Hypothalamus (tissue), 51 donors: ENCODE measurements at places on chromosomes 12 and 14.

- no peak for DNase-seq
These were observed 4.9 kb downstream of the KRT5 start for GRCh38 chr12:52515319-52515646.

DNA sequence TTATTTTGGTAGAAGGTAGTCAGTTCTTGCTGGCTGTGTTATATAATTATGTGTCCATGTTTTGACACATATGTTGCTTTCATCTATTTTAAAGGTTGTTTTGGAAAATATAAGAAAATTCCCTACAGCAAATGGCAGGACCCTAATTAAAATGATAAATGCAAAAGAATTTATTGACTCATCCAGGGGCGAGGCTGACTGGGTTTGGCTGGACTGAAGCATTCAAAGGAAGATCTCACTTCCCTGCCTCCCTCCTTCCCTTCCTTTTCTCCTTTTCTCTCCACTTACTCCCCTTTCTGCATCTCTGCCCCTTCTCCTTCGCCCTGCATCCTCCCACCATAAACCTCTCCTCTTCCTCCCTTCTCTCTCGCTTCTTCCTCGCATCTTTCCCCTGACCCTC lies 129.6 kb downstream of the SNAPC1 start:
- no peak for DNase-seq

DNA sequence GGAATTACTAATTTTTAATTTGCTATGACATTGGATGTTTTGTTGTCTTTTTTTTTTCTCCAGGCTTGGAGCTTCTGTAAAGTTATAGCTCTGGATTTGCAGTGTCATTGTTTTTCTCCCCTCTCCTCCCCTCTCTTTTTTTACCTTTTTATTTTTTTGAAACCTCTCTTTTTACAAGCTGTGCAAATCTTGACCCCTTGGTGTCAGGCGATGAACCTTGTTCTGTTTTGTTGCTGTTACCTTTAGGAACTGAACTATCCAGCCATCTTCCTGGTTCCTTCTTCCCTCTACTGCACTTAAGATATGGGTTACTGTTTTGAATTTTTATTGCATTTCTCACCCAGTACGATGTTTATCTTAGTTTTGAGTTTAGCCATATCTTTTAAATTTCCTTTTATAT lies 13.7 kb downstream of the KTN1 start:
- DNase-seq = no peak

- DNase-seq = no peak
These were observed 1.3 kb downstream of the ZNF219 start for GRCh38 chr14:21096978-21097635.

DNA sequence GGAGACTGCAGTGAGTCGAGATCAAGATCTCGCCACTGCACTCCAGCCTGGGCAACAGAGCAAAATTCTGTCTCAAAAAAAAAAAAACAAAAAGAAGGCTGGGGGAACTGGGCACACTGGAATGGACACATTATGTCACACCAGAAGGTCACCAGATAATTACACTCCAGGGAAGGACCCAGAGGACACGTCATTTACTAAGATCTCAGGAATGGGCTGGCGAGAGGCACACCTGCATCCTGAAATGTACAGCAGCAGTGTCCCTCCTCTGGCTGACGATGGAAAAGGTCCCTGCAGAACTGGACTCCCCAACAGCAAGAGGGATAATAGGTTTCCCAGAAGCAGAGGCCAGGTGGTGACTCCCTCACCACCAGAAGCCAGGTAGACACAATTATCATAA lies 243.5 kb downstream of the BCL11B start:
- no peak for DNase-seq

- no peak for DNase-seq
These were observed 91.6 kb downstream of the HELB start for GRCh38 chr12:66393890-66394289.

DNA sequence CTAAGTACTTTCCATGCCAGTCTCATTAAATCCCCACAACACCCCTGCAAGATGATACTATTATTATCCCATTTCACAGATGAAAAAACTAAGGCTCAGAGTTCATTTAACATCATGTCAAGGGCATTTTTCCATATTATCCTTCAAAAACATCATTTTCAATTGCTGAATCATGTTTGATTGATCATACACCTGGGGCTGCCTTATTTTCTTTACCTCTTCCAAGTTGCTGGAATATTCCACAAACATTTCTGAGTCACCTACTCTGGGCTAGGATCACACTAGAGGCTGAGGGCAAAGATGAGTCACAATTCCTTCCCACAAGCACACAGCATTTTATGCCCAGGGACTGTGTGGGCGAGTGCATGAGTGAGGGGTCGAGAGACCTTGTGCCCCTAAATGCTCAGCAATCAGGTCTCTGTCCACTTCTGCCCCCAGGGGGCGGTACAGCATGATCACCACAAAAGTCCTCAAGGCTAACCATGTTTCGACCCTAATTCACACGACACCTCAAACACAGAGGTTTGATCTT lies 14.1 kb upstream of the TMEM119 start:
- no peak for DNase-seq

GRCh38 chr12:127230843-127231260 lies 1036.1 kb upstream of the TMEM132C start:
- no peak for DNase-seq

GRCh38 chr12:99505805-99506204 lies 141.7 kb upstream of the GARIN6 start:
- no peak for DNase-seq

- no peak for DNase-seq
These were observed 2.4 kb upstream of the WIF1 start for GRCh38 chr12:65123435-65124063.

- DNase-seq = no peak
These were observed 118.6 kb downstream of the CCDC91 start for GRCh38 chr12:28308891-28309290.

DNA sequence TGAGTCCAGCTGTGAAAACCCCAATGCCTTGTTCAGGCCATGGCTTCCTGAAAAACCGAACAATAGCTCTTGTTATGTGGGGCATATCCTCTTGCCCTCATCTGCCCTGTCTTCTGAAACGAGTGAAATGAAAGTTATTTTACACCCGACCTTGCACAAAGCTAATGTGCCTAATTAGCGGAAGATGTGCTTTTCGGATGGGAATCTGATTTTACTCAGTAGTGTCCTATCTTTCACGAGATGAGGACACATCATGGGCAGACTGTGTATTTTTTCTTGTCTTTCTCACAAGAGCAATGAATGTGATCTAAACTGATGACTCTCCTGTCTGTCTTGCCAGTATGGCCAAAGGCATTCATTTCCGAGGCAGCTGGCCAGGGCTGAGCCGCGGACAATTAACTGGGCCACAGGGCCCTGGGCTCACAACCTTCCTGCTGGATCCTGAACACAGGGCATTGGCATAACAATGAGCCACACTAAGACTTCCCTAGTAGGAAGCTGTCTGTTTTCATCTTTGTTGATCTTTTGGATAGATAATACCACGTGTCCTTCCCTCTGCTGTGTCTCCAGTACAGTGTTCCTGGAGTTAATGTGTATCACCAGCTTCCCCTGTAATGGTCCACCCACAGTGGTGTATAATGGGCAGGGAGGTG lies 86.0 kb upstream of the HIF1A start:
- DNase-seq = peak; percentile 33

DNA sequence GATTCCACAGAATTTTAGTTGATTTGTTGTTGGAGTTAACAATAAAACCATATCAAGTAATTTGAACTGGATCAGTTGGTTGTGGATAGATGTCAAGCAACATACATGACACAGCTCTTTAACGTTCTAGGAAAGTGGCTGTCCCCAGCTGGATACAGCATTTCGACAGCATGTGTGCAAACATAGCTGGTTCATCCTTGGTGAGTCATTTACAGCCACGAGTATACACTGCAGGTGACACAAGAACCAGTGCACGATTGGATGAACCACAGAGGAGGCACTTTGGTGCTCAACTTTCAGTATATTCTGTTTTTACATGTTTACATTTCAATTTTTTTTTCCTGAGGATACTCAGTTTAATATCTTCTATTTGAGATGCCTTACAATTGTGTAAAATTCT lies 242.4 kb downstream of the TMEM117 start:
- DNase-seq = no peak

DNA sequence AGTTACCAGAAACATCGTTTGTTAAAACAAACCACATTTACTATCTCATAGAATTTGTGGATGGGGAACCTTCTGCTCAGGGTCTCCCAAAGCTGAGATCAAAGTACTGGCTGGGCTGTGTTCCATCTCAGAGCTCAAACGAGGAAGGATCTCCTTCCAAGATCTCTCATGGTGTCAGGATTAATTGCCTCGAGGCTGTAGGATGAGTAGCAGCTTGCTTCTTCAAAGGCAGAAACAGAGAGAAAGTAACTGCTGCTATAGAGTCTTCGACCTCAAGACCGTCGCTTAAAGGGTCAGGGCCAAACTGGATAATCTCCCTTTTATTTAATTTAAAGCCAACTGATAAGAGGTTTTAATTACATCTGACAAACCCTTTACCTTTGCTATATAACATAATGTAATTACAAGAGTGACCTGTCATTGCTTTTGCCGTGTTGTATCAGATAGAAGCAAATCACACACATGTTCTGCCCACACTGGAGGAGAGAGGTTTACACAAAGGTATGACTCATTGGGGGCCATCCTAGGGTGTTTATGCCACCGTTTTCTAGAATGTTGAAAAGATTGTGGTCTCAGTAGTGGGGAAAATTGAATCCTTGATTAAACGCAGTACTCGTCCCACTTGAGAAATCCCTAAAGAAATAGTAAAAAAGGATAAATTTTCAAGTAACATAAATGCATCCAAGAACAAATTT lies 868.8 kb upstream of the TMEM132C start:
- no peak for DNase-seq

GRCh38 chr12:3313066-3313465 lies 177.9 kb upstream of the PRMT8 start:
- DNase-seq = no peak

DNA sequence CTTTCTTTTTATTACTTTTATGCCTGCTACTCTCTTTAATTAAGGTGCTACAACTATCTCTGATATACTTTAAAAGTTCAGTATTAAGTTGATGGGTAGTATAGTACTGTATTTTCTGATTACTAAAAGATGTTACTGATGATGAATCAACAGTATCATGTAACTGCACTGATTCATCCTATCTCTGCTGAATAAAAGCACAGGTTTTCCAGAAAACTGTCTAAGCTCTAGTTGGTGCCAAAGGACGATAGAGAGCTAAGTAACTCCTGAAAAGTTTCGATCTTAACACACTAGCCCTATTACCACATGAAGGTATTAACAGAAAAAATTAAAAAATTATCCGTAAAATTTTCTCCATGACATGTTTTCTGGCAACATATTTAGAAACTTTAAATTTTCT lies 2.1 kb downstream of the SCAF11 start:
- no peak for DNase-seq

GRCh38 chr12:12927211-12928079 lies 24.5 kb downstream of the GPRC5D start:
- DNase-seq = no peak

DNA sequence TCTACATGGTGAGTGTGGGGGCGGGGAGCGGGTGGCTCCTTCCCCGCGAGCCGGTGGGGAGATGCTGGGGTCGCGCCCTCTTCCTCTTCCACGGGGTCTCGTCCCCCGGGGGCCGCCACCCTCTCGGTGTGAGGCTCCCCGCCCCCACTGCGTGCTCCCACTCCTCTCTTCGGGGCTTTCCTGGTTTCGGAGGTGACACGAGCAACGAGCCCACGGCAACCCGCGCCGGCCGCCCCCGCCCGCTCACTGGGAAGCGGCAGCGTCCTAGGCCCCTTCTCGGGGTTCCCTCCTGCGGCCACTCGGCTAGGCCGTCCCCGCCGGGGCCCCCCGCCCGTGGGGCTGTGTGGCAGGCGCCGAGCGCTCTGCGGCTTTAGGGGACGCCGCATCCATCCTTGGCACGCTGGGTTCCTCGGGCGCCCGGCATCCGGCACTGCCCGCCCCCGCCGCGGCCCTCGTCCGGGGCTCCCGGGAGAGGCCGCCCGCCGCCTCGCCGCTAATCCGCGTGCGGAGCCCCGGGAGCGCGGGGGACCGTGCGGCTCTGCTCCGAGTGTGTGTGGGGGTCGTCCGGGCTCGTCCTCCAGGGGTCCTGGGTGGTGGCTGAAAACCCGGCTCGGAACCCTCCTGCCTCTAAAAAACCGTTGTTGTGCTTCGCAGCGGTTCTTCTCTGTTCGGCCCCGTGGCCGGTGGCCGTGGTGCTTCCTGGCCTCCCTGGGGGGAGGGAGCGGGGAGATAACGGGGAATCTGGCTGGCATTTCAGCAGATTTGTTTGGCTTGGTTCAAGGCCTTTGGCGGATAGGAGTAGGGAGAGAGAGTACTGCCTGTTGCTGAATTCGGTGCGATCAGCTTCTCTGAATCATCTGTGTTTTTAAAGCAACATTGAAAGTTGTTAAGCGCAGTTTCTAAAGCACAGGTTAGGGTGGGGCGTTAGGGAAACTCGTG lies 1.0 kb downstream of the PCNX1 start:
- DNase-seq = no peak

GRCh38 chr12:25332143-25332542 lies 81.4 kb upstream of the KRAS start:
- no peak for DNase-seq

GRCh38 chr12:48765753-48766162 lies 23.1 kb downstream of the ADCY6 start:
- no peak for DNase-seq

DNA sequence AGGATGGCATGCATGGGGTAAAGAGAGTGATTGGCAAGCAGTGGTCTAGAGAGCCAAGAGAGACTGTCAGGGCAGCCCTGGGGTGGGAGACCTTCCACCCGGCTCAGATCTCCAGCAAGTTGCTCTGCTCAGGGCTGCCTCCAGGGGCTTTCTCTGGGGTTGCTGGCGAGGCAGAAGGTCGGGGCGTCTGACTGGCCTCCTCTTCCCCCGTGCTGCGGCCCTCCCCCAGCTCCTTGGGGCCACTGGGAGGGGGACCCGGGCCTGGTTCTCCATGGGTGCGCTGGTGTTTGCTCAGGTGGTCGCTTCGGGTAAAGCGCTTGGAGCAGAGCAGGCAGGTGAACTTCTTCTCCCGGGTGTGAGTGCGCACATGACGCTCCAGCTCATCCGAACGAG lies 6.6 kb upstream of the AAAS start:
- DNase-seq = no peak

DNA sequence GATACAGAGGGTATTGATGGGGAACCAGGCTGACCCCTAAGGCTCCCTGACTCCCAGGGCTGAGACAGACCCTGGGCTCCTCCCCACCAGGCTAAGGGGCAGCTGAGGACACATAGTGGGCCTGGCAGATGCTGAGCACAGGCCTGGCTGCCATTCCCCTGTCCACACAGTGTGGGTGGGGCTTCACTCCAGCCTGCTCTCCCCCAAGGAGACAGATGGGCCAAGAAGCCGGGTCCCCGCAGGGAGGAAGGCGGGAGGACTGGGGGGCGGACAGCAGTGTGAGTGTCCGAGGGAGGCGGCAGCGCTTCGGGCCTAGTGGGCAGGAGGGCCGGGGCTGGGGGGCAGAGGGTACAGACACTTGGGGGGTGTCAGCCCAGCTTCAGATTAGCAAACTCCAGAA lies 32.0 kb downstream of the RFLNA start:
- DNase-seq = no peak
